ENCODE measurements at places on chromosomes 4 and X.

DNA sequence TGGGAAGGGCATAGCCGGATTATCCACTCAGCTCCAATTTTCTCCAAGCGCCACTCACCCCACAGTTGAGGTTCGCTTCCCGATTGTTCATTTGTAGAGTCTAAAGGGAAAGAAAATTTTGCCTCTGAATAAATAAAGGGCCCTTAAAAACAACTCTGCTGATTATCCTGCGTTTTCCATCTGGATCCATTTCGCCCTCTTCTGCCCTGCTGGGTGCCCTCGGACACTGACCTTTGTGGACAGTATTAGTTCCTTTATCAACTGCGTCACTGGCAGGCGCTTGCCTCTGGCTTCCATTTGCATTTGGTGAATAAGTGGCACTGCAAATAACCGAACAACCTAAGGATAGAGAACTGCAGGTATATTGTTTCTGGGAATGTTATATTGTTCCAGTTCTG, 10.1 kb downstream of the GSX2 start:
- no peak for DNase-seq

- no peak for DNase-seq
Observed at GRCh38 chr4:76962406-76963130, 13.0 kb downstream of the SEPTIN11 start.

DNA sequence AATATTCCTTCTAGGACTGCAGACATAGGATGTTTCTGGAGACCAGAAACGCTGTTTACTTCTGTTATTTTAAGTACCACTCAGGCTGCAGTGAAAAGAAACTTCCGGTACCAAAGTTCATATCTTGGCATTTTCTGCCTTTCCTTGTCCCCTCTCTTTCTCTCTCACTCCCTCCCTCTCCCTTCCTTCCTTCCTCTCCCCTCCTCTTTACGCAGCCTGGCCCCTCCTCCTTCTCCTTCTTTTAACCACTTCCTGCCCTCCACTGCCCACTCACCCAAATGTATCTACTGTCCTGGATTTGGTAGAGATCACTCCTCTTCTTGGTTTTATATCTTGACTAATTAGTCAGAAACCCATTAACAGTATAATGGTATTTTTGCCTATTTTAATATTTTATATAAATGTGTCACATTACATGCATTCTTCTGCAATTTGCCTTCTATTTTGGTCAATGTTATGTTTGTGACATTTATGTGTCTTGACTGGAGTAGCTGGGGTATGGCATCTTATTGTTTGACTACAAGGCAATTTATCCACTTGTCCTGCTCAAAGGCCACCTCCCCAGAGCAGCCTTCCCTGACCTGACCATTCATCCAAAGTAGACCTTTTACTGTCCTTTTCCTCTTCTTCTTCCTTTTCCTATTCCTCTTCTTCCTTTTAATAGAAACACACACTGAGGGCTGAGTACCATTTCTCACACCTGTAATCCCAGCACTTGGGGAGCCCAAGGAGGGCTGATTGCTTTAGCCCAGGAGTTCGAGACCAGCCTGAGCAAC, 56.9 kb downstream of the BCOR start:
- no peak for DNase-seq

GRCh38 chrX:46961574-46962283, 49.5 kb downstream of the JADE3 start:
- no peak for DNase-seq

DNA sequence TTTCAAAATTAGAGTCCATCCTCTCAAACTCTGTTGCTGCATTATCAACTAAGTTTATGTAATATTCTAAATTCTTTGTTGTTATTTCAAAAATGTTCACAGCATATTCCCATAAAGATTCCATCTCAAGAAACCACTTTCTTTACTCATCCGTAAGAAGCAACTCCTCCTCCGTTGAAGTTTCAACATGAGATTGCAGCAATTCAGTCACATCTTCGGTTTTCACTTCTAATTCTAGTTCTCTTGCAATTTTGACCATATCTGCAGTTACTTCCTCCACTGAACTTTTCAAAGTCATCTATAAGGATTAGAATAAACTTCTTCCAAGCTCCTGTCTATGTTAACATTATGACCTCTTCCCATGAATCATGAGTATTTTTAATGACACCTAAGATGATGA, 216.6 kb upstream of the SLC7A11 start:
- no peak for DNase-seq

DNA sequence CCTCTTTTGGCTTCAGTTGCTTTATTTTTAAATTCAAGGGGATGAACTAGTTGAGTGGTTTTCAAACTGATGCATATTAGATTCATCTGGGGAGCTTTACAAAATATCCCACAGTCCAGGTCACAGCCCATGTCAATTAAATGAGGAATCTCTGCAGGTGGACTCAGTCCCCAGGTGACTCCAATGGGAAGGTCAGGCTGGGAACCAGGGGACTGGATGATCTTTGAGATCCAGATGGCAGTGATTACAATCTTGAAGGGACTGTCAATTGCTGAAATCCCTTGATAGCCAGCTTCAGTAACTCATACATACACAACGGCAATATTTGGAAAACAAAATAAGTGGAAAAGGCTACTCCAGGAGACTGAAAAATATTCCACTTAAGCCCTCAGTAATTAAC, 7.0 kb downstream of the ADH1B start:
- no peak for DNase-seq

GRCh38 chr4:73406548-73406875, 2.4 kb downstream of the ALB start:
- DNase-seq = no peak

GRCh38 chrX:139924069-139924695, 8.7 kb downstream of the ATP11C start:
- DNase-seq = no peak

DNA sequence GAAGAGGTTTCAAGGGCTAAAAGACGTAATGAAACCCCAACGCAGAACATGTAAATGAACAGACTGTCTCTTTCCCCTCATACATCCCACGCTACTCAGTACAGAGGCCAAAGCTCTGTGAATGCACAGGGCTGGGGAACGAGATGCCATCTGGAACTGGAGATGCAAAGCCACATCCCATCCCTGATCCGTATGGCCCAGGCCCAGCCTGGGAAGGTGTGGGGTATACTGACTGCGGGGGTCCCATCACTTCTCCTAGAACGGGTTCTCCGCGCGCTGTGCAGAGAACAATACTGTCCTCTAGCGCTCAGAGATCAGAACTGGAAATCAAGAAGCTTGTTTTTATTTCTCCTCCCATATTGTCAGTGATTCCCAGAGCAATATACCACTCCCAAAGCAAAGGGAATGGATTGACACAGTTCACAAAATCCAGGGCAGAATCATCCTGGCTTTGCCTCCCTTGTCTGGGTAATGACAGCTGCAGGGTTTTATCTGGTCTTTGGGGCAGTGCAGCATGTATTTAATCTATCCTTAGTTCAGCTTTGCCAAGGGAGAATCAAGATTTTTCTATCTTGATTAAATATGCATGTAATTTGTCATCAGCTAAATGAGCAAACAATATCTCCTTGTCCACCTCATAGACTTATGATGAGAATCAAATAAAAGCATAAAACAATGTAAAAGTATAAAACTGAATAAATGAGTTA, 47.3 kb upstream of the TLR3 start:
- DNase-seq = no peak

- no peak for DNase-seq
Observed at GRCh38 chr4:110619463-110620247, 3.2 kb downstream of the PITX2 start.

DNA sequence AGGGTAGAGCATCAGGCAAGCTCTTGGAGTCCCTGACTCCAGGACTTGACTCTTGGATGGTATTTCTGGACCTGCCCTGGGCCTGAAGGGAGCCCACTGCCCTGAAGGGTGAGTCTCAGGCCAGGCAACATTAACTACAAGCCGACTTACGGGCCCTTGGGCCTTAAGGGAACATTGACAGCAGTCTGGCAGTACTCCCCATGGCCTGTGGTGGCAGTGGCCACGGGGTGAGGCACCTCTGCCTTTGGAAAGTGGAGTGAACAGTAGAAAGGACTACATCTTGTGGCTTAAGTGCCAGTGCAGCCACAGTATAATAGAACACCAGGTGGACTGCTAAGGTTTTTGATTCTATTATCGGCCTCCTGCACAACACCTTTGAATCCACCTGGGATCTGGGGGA, 36.3 kb downstream of the SH3BGRL start:
- no peak for DNase-seq

DNA sequence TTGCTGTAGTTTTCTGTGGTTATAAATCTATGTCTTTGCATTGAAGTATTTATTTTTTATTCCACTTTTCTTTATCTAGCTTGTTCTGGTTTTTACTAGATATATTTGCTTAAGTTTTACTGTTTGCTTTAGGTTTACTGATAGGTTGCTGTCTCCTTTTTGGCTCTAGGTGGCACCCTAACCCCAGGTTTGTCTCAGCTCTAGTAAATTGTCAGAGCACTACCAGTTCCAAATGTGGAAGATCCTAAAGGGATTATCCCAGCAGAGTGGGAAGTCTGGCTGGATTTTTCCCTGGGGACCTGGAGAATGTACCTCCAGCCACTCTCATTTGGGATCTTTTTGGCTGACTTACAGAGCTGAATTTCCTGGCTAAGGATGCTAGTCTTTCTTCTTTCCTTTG, 106.1 kb downstream of the PBDC1 start:
- DNase-seq = peak; percentile 10

GRCh38 chrX:23854945-23855344, 52.8 kb downstream of the APOO start:
- DNase-seq = no peak

- no peak for DNase-seq
Observed at GRCh38 chr4:180486342-180486741, 1756.9 kb upstream of the TENM3 start.

DNA sequence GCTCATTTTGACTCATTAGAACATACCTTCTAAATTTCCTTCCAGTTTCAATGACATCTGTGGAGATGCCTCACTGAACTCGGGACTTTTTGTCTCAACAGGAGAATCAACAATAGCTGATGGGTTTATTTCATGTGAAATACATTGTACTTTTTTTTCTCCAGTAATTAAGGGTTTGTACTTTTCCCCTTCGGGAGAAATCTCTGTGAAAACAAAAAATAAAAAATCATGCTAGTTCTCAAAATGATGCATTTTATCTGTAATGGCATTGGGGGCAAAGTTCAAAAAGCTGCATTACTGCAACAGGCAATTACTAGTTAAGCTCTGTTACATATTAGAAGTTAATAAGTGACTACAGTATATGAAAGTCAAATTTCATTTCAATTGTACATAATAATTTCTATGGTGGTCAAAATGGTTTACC, 167.3 kb upstream of the SH3RF1 start:
- DNase-seq = no peak

- no peak for DNase-seq
Observed at GRCh38 chr4:106364282-106364681, 4.3 kb downstream of the GIMD1 start.

DNA sequence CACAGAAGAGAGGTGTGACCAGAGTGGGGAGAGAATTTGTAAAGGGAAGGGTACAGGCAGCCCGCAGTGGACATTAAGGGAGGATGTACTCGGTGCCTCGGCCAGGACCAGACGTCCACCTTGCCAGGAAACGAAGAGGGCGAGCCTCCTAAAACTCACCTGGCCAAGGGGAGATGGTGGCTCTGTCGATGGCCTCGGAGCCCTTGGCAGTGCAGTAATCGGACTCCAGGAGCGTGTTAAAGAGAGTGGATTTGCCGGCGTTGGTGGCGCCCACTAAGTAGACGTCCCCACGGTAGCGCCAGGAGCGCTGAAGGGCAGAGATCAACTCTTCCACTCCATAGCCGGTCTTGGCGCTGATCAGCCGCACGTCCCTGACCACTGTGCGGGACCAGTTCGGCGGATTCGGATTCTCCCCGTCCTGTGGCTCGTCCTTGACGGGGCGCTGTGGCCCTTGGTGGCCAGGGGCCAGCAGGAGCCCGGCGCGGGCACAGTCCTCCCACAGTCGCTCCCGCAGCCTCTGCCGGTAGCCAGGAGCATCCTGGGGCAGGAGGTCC, 1.0 kb downstream of the NOA1 start:
- DNase-seq = peak; percentile 11

DNA sequence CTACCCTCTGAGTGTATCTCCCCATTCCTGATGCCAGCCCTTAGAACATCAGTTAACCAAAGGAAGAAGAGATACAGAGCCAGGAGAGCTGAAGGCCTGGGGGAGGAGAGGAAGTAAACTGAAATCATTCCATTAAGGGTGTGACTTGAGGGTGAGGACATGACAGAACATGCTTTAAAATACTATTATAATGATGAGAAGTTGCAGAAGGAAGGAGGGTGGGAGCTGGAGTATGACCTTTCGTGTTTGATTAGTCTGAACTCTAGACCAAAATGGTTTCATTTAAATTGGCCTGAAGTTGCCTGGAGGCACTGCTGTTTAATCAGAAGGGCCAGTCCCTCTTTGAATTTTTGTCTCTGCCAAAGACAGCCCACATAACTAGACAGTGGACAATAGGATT, 11.4 kb downstream of the INTS6L start:
- no peak for DNase-seq

DNA sequence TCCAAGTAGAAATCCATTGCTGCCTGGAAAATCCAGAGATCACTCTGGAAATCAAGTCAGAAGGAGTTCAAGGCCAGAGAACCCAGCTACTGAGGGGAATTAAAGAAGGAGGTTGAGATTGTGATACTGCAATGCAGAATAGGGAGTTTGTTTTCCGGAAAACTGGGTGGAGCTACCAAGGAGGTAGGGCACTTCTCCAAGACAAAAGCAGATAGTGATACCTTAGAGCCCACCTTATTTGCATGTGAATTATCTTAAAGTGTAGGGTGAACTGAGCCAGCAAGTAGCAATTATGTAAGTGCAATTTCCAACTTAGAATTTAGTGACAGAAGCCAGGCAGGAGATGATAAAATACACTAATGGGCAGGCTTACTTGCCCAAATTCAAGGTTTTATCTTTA, 178.9 kb downstream of the MID1 start:
- DNase-seq = no peak

- peak; percentile 29 for DNase-seq
Observed at GRCh38 chrX:71533851-71534561, 1.1 kb downstream of the OGT start.

GRCh38 chr4:52959541-52959940, 97.4 kb downstream of the RASL11B start:
- DNase-seq = no peak

DNA sequence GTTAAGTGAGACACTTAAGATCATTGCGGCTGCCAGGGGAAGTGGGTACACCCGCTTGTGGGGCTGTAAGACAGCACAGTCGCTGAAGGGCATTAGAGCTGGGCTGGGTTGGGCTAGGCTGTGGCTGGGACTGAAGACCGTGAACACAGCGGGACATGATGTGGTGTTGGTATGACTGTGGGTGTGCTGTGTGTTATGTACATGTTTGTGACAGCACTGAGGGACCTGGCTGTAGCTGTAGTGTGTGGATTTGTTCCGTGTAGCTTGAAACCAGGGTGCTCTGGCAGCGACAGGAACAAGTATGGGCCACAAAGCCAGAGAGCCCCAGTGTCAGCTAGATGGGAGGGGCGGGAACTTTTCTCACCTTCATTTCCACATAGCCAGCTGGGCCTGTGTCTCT, 82.1 kb downstream of the NHSL2 start:
- peak; percentile 7 for DNase-seq

DNA sequence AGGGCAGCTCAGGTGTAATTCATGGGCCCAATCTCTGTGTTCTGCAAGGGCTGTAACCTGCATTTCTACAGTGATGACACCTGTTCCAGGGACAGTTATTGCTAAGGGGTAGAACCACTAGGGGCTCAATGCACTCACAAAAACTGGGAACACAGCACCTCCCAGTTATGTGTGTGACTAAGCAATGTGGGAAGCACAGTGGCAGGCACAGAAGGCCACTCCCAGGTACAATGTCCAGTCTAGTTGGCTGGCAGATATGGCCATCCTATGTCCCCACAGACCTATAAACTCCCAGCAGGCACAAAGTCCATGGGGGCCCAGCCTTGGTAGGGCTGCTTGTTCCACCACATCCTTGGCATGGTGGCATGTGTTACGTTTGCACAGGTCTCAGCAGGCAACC, 25.7 kb downstream of the CXCL13 start:
- no peak for DNase-seq

Data from activated CD4-positive, alpha-beta T cell treated with anti-CD3 and anti-CD28 coated beads for 1 hour (primary cell).